CD4-positive, alpha-beta T cell treated with Interleukin-15 for 4 hours (primary cell): ENCODE measurements at places on chromosomes 13 and 19.

DNA sequence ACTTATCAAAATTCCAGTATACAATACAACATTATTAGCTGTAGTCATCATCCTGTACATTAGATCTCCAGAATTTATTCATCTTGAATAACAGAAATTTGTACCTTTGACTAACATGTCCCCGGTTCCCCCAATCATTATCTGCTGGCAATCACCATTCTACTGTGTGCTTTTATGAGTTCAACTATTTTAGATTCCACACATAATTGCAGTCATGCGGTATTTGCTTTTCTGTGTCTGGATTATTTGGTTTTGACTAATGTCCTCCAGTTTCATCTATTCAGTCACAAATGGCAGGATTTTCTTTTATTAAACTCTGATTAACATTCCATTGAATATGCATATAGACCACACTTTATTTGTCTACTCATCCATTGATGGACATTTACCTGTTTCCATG lies 530.7 kb upstream of the SLITRK1 start:
- no peak for DNase-seq

- no peak for DNase-seq
These were observed 33.0 kb downstream of the IL12RB1 start for GRCh38 chr19:18053576-18054219.

DNA sequence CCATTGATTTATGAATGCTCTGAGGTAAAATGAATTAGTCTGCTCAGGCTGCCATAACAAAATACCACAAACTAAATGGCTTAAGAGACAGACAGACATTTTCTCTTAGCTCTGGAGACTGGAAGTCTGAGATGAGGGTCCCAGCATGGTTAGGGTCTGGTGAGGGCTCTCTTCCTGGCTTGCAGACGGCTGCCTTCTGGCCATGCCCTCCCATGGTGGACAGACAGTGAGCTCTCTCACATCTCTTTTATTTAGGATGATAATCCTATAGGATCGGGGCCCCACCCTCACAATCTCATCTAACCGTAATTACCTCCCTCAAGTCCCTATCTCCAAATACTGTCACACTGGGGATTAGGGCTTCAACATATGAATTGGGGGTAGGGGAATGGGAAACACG lies 47.1 kb downstream of the HSPH1 start:
- no peak for DNase-seq

- DNase-seq, result no peak
These were observed 55.1 kb downstream of the RXFP2 start for GRCh38 chr13:31794452-31794851.

DNA sequence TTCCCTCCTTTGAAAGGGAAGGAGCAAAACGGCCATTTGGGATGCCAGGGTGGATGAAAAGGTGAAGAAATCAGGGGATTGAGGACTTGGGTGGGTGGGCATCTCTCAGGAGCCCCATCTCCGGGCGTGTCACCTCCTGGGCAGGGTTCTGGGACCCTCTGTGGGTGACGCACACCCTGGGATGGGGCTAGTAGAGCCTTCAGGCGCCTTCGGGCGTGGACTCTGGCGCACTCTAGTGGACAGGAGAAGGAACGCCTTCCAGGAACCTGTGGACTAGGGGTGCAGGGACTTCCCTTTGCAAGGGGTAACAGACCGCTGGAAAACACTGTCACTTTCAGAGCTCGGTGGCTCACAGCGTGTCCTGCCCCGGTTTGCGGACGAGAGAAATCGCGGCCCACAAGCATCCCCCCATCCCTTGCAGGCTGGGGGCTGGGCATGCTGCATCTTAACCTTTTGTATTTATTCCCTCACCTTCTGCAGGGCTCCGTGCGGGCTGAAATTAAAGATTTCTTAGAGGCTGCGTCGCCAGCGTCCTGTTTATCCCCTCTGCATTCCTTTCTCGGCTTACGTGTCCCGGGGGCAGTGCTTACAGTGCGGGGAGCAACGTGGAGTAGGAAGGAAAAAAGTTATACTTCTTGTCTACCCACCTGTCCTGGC lies 15.2 kb upstream of the S1PR4 start:
- peak; percentile 85 for DNase-seq

DNA sequence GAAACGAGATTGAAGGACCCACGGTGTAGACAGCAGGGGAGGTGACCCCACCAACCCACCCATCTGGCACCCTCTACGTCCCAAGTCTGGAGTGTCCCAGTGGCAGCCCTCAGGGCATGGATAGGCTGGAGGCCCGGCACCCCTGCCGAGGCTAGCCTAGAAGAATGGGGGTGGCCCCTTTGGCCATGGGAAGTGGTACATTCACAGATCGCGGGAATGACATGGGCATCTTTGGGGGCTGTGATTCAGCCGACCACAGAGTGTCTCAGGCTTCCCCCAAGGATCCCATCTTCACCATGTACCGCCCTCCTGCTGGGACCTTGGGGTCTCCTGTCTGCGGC lies 11.3 kb upstream of the MKNK2 start:
- no peak for DNase-seq

GRCh38 chr19:18502638-18503294 lies 19.1 kb downstream of the ELL start:
- DNase-seq, result no peak

- no peak for DNase-seq
These were observed 18.1 kb downstream of the N4BP2L1 start for GRCh38 chr13:32409561-32410421.

- no peak for DNase-seq
These were observed 38.3 kb downstream of the DNAJC15 start for GRCh38 chr13:43061496-43062280.

DNA sequence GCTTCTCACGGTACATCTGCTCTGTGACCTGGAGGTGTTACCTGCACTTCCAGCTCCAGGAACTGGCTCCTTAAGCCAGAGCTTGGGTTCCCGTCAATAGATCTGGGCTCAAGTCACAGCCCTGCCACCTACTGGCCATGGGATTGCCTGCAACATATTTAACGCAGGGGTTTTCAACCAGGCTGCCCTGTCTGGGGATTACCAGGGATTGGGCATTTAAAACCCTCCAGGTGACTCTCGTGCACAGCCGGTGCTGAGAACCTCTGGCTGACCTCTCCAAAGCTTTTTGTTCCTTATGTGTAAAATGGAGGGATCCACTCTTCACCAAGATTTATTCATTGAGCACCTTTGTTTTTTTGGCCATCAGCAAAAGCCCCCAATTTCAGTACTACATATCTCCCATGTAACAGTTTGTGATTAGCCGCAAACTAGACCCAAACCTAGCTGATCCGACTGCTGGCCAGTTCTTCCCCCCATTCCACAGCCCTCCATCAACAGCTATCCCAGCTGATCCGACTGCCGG lies 76.6 kb upstream of the STK24 start:
- DNase-seq, result peak; percentile 74

GRCh38 chr13:53012707-53013106 lies 15.9 kb upstream of the OLFM4 start:
- no peak for DNase-seq

DNA sequence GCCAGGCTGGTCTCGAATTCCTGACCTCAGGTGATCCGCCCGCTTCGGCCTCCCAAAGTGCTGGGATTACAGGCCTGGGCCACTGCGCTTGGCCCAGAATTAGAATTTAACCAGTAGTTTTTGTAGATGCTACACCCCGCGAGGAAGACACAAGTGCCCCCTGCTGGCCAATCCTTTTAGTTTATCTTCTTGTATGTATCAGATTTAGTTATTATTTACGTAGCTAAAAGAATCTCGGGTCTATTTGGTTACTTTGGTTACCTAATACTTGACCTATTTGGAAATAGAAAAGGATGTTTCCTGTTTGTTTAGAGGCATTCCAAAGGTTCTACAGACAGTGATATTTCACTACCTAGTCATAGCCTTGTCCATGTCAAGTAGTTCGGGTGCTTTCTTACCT lies 22.0 kb downstream of the MUC16 start:
- peak; percentile 13 for DNase-seq

GRCh38 chr13:80339912-80340650 lies 845 bp downstream of the SPRY2 start:
- DNase-seq, result no peak

GRCh38 chr13:47723898-47724297 lies 277.2 kb downstream of the SUCLA2 start:
- DNase-seq, result no peak

- DNase-seq, result no peak
These were observed 30.0 kb upstream of the NCCRP1 start for GRCh38 chr19:39166571-39167391.
